ENCODE measurements at places on chromosomes 12 and 14.

- DNase-seq = no peak
Measured at GRCh38 chr12:89179245-89179644, 173.1 kb downstream of the DUSP6 start.

DNA sequence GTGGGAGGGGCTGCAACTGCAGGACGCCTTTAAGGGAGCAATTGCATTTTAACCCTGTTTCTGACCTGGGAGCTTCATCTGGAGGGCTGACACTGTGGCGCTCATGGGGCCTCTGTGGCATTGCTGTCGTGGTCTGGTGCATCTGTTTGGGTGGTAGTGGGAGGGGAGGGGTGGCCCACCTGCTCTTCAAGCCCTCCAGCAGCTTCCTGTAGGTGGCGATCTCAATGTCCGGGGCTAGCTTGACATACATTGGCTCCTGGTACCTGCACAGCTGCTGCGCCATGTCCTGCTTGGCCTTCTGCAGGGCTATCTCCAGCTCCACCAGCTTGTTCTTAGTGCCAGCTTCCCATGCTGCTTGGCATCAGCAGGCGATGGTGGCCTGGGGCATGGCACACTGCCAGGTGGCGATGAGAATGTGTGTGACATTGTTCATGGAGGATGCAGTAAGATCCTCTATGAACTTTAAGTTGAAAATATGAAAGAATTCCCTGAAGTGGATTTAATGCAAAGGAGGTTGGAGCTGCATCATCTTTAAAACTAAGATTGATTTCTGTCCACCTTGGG, 7.7 kb upstream of the KRT82 start:
- no peak for DNase-seq

- no peak for DNase-seq
Measured at GRCh38 chr14:86794689-86795088, 1198.3 kb downstream of the GALC start.

- no peak for DNase-seq
Measured at GRCh38 chr12:99706736-99707473, 59.4 kb downstream of the GARIN6 start.

- no peak for DNase-seq
Measured at GRCh38 chr12:109807954-109808643, 25.1 kb downstream of the TRPV4 start.

DNA sequence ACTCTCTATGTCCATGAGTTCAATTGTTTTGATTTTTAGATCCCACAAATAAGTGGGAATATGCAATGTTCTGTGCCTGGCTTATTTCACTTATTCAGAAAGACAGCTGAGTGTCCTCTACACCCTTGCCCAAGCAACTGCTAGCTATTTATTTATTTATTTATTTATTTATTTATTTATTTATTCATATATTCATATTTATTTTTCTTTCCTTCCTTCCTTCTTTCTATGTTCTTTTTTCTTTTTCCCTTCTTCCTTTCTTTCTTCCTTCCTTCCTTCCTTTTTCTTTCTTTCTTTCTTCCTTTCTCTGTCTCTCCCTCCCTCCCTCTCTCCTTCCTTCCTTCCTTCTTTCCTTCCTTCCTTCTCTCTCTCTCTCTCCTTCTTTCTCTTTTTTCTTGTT, 563.4 kb downstream of the BCL11B start:
- DNase-seq = no peak

- no peak for DNase-seq
Measured at GRCh38 chr12:53300187-53300586, 692 bp downstream of the MYG1 start.

GRCh38 chr14:31127690-31128089, 79.9 kb downstream of the HECTD1 start:
- peak; percentile 11 for DNase-seq

DNA sequence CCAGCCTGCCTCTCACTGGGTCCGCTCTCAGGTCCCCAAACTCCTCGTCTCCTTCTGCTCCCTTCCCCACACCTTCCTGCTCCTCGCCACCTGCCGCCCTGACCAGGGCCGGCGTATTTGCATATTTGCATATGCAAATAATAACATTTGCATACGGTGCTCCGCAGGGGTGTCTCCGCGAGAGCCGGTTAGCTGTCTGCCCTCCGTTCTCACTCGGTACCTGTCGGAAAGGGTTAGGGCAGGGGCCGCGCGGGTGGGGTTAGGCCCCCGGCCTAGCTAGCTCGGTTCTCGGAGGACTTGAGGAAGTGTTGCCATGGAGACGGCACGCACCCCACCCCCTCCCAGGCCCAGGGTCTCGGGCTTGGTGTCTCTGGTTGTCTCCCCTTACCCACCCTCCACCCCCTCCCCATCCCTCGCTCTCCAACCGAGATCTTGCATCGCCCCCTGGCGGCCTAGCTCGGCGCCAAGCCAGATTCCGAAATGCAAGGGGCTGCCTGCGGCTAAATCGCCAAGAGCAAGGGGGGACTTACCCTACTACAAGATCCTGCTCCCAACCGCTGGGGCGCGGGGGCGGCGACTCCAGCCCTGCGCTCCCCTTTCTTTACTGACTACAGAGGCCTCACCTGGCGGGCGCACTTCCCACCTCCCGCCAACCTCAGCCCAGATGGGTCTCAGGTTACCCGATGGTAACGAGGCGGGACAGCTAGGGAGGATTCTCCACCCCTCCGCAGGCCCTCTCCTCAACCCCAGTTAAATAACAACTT, 8.1 kb downstream of the STAC3 start:
- peak; percentile 67 for DNase-seq

- no peak for DNase-seq
Measured at GRCh38 chr12:106251631-106252455, 4.0 kb upstream of the CKAP4 start.

DNA sequence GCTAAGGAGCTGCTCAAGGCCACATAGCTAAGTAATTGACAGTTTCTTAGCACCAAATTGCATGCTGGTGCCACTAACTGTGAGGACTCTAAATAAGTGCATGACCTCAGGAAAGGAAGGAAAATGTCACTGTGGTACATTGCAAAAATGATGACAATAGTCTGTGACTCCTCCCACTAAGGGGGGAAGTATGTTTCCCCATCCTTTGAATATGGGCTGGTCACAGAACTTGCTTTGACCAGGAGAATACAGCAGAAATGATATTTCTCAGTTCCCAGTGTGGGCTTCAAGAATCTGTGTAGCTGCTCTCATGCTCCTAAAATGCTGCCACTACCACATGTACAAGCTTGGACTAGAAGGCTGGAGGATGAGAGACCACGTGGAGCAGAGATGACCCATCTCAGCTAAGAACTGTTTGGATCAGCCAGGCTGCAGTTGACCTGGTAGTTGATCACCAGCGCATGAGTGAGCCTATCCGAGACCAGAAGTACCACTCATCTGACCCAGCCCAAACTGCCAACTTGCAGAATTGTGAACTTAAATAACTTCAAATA, 42.2 kb upstream of the NOS1 start:
- no peak for DNase-seq

DNA sequence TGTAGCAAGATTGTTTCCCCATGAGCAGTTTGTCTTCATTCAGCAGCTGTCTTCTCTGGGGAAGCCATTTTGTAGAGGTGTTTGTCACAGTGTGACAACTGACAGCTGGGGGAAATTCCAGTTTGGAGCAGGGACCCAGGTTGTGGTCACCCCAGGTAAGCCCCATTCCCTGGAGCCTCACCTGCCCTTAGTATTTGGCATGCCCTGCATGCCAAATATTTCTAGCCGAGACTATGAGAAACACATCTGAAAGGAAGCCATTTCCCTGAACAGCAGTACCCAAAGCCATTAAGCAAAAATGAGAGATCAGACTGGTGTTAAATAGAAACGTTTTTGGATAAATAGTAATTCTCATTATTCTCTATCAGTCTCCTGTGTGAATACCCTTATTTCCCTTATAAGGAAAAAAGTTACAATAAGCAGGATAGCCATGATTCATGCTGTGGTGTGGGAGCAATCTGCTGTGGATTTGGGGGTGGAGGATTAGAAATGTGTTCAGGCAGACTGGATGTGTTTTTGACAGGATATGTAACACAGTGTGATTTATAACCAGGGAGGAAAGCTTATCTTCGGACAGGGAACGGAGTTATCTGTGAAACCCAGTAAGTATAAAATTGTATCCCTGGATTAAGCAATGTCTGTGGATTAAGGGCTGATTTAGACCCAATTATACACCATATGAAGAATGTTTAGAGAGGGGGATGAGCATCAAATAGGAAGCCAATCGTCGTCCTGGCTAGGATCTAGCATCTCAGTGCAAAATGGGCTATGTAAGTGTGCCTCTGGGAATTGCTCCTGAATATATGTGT, 68.9 kb downstream of the DAD1 start:
- DNase-seq = no peak

DNA sequence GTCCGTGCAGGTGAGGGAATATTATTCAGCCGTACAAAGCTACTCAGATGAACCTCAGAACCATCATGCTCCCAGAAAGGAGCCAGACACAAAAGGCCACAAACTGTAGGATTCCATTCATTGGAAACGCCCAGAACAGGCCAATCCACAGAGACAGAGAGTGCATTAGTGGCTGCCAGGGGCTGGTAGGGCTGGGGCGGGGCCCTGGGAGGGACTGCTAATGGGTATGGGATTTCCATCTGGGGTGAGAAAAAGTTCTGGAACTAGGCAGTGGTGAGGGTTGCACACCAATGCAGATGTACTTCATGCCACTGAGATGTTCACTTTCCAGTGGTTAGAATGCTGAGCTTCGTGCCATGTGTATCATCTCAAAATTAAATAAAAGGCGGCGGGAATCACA, 101.1 kb downstream of the RFLNA start:
- no peak for DNase-seq

DNA sequence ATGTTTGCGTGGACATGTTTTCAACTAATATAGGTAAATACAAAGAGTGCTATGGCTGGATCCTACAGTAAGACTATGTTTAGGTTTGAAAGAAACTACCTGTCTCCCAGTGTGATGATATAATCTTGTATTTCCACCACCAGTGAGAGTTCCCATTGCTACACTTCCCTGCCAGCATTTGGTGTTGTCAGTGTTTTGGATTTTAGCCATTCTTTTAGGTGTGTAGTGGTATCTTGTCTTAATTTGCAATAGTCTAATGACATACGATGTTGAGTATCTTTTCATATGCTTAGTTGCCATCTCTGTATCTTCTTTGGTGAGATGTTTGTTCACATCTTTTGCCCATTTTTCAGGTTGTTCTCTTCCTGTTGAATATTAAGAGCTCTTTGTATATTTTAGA, 103.5 kb downstream of the RALGAPA1 start:
- DNase-seq = no peak

GRCh38 chr14:69891422-69891821, 12.2 kb downstream of the SMOC1 start:
- no peak for DNase-seq

- DNase-seq = peak; percentile 72
Measured at GRCh38 chr12:121795034-121795968, 1.8 kb upstream of the RHOF start.

DNA sequence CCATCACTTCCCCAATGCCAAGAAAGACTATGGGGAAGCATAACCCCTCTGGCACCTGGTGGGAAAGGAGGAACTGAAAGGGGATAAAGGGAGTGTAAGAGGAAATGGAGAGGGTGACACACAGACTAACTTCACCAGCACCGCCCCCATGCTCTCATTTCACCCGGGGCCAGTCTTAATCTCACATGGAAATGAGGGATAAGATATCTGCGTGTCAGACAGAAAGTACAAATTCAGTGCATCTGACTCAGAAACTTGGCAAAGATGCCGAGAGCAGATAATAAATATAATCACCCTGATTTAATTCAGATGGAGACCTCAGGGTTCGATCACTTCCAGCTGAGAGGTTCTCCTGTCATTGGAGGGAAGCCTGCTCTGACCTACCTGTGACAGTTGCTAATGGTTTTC, 191.6 kb downstream of the DUSP6 start:
- DNase-seq = peak; percentile 30

DNA sequence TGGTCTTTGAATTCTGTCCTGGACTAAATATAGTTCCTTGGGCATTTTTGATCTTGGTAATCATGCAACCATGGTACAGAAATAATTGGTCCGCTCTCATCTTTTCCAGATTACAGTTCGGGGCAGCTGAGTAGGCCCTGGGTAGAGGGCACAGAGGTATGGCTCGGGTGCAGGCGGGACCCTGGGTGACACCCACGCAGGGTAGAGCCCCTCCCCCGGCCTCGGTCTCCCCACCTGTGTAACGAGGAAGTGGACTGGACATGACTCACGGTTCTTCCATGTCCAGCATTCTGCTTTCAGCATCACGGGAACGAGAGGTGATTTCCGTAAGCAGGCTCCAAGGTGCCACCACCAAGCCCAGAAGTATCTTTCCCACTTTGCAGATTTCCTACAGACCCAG, 91.0 kb upstream of the DIO3 start:
- DNase-seq = no peak

DNA sequence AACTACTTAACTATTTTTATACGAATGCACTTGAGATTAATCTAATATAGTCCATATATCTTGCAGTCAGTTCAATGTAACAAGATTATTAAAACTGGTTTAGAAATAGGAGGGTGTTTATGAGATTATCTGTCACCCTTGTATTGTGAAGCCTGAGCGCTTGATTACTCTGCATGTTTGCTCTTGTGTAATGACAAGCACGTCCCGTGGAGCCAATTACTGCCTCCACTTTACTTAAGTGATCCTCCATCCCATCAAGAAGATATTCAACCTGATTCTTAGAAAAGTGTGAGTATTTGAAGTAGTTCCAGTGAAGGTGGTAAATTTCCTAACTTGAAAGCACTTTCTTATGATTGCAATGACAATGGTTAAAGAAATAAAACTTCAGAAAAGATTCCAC, 415.2 kb upstream of the GARIN6 start:
- DNase-seq = no peak

- no peak for DNase-seq
Measured at GRCh38 chr14:51550636-51551035, 101.1 kb upstream of the FRMD6 start.

DNA sequence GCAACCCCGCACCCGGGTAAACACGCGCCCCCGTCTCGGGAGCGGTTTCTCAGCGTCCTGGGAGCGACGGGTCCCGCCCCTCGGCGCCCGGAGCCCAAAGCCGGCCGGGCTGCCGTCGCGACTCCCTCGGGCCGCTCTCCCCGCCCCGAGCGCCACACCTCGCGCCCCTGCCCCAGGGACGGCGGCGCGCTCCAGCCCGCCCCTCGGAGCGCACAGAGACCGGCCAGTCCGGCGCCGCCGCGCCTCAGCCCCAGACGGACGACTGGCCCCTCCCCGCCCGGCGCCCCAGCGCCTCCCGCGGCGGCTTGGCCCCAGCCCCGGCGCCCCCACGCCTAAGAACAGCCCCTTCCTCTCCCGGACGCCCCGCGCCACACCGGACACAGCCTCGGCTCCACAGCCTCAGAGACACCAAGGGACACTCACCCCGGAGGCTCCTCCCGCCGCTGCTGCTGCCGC, 411 bp downstream of the BTBD7 start:
- DNase-seq = peak; percentile 17

DNA sequence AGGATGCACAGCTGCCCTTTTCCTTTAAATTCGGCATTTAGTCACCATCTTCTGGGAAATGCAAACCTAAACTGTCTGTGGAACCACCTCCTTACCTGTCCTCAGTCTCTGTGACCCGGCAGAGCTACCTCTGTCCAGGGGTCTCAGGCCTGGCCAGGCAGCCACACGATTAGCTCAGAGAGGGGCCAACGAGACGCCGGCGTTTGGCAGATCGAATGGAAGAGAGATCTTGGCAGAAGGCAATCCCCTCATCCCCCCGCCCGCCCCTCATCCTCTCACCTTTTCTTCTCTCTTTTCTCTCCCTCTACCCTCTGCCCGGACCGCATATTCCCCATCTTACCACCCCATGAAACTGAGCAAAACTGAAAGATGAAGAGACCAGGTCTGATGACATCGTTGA, 101.0 kb downstream of the PIWIL1 start:
- DNase-seq = no peak

- peak; percentile 8 for DNase-seq
Measured at GRCh38 chr12:123973552-123974341, 732 bp downstream of the ZNF664 start.

GRCh38 chr12:53703756-53704155, 23.5 kb downstream of the CALCOCO1 start:
- DNase-seq = no peak
